Suppressor macrophage (primary cell): ENCODE measurements at places on chromosomes 5 and 9.
A peak's percentile ranks its signal among the peaks of the same experiment; 100 is the strongest.

GRCh38 chr5:31218978-31219377 lies 25.5 kb downstream of the CDH6 start:
- DNase-seq, result no peak

DNA sequence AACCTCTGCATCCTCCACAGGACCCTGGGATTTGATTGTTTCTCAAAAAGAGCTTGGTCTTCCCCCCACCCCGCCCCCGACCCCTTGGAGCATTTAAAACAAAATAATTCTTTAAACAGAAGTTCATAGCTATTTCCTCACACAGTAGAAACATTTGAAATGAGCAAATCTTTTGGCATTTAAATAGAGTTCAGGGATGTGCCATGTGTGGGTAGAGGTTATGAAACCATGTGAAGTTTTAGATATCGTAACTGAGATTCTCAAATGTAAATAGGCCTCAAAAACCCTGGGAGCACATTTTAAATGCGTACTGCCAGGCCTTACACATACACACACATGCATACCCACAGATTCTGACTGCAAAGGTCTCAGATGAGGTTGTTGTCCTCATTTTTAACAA lies 66.5 kb downstream of the EPB41L4B start:
- DNase-seq, result no peak

DNA sequence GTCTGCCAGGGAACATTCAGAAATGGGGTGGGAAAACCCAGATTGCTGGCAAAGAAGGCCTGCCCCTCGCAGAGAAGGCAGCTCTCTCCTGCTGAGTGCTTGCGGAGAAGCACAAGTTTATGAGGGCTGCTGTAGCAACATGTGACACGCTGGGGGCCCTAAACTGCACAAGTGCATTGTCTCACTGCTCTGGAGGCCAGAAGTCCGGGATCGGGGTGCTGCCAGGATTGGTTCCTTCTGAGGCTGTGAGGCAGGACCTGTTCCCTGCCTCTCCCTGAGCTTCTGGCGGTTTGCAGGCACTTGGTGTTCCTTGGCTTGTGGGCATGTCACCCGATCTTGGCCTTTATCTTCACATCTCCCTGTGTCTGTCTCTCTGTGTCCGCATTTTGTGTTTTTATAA lies 75.6 kb upstream of the NEURL1B start:
- no peak for DNase-seq

DNA sequence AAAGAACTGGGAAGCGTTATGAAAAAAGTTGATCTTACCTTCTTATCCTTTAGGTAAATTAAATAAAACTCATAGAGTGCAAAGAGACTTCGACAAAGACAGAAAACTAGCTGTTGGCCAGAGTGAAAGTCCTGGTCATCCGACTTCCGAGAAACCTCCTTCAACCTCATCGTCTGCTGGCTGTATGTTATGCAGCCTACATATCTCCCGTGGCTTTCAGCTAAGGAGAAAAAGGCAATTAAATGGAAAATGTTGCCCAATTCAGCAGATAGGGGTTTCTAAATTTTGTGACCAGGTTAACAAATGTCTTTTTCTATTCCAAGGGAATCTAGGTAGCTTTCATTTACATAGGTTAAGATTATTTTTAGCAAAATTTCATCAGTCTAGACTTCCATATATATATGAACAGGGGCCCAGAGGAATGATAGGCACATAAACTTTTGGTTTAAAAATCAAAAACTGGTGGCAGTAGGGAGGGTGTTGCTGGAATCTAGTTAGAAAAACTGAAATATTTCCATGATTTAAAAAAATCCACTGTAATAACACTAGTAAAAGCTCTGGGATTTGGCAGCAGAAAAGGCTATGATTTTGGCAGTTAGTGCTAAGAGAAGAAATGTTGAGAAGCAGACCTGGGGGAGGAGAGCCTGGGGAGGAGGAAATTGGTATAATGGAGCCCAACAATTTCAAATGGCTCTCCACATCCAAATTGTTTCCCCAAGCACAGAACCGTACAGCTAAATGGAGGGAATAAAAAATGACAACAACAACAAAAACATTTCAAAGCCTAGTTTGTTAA lies 32.1 kb downstream of the RAI14 start:
- no peak for DNase-seq

GRCh38 chr5:132561601-132562000 lies 4.8 kb downstream of the RAD50 start:
- no peak for DNase-seq

DNA sequence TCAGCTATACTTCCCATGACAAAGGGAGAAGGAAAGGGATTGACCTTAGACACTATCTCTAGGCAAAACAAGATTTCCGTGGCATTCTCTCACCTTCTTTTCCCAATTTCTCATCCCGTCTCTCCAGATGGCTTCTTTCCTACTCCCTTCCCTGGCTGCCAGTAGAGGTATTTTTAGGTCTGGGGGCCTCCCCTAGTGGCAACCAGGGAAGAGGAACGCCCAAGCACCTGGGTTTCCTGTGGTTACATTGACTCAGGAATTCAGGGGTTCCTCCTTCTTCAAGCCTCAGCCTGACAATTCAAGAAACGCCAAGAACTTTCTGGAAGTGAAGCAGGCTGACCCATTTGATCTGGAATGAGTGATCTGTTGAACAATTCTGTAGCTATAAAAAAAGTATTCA lies 111.5 kb upstream of the OSMR start:
- no peak for DNase-seq

GRCh38 chr9:94443032-94443722 lies 111.7 kb upstream of the PCAT7 start:
- no peak for DNase-seq

GRCh38 chr9:133372144-133372543 lies 3.7 kb downstream of the SURF4 start:
- DNase-seq, result no peak

GRCh38 chr5:169339869-169340268 lies 38.9 kb upstream of the SLIT3 start:
- DNase-seq, result no peak

DNA sequence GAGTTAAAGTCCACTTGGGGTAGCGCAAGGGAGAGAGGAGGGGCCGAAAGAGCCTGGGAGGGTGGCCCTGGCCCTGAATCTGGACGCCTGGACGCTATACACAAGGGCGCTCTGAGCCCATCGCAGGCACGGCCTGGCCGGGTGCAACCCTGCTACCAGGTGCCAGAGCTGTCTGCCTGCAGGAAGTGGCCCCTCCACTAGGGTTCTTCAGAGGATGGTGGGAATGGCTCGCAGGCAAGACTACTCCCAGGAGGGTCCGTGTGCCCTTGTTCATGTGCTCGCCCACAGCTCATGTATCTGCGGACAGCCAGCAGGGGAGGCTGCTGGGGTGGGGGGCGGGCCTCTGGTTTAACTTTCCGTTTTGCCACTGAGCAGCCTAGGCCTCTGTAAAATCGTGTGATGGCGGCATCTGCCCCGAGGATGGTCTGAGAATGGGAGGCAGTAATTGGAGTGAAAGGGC lies 1.4 kb upstream of the NKD2 start:
- peak; percentile 2 for DNase-seq

DNA sequence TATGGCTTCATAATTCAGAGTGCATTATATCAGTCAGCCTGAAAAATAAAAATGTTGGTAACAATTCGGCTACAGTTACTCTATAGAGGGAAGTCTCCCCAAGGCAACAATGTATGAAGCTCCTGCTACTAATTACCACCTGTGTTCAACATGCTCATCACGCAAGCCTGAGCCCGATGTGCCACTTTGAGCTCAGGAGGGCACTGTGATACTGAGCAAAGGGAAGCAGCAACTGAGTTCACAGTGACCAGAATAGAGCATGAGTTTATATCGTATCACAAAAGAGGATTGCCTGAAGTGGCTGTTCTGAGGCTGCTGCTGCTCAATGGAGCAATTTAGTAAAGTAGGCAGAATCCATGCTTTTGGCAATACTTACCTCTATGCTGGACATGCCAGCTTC lies 202.0 kb upstream of the HAPLN1 start:
- DNase-seq, result no peak

DNA sequence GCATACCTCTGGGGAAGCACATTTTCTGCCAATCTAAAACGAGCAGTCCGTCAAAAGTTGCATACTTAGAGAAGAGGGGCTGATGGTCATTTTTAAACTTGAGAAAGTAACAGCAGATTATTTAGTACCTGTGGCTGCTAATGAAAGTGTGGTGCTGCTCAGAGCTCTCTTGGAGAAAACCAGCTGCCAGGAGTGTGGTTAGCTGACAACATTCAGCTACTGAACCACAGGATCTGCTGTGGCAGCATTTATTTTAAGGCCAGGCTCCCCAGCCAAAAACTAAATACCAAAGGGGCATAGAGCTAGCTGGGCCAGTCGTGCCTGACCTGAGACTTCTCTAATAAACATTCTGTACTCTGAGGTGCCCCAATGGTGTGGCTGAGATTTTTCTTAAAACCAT lies 203.6 kb downstream of the EDIL3 start:
- DNase-seq, result no peak

GRCh38 chr9:135641047-135641446 lies 1.7 kb upstream of the GLT6D1 start:
- no peak for DNase-seq

DNA sequence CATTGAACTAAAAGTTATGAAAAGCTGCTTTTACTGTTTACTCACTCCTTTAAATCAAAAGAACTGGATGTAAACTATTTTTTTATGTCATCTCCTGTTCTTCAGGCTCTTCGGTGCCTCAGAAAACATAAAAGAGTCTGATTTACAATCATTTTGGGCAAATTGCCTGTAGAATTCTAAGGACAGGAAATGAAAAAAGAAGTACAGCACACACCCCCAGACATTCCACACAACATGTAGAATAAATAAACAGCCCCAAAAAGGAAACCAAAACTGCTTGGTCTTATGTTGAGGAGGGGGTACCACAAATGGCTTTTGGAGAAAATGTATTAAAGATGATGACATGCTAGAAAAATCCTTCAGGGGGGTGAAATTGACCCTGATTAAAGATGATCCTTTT lies 57.2 kb downstream of the ITGA1 start:
- DNase-seq, result no peak

DNA sequence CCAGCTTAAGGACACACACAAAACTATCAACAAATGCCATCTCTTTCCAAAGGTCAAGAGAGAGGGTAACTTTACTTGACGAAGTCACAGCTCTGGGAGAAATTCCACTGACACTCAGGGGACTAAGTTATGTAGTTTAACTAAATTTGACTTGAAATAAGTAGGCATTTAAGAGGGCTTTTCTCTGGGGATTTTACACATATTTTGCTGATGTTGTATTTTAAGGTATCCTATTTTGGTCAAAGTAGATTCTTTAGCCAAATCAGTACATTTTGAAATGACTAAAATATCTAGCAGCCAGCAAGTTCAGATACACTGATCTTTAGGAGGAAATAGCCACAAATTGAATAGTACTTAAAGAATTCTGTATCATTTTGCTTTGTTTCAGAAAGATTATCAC lies 652.0 kb downstream of the PDE4D start:
- DNase-seq, result no peak

DNA sequence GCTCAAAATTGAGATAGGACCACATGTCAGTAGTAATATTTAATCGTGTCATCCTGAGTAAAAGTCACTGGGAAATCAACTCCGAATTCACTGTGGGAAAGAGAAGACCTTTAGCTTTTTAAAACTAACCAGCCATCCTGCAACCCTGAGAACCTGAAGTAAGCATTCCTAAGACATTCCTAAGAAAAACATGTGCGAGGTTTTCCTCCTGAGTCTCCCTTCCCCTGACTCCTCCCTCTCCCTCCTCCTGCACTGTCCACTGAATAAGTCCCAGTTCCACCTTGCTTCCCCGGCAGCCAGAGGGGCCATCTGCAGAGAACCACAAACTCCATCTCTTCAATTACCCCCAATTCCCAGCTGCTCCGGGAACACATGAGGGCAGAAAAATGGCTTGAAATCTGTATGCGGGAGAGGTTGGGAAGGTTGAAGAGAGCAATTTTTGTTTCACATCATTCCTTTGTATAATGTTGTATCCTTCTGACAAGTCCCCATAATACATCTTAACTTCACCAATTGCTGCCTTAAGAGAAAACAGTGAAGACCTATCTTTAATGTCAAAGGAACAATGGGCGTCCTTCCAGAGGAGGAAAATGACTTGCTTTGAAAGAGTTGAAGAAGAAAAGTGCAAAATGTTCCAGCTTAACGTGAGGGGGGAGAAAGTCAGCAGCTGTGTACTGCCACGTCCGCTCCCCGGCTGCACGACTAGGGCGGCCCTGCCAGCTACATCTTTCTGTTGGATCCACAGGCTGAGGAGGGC lies 186.3 kb downstream of the ZNF462 start:
- no peak for DNase-seq

GRCh38 chr5:176884571-176884890 lies 14.6 kb downstream of the HK3 start:
- DNase-seq, result no peak

- DNase-seq, result no peak
These were observed 43.8 kb downstream of the GCNT1 start for GRCh38 chr9:76502746-76503145.

DNA sequence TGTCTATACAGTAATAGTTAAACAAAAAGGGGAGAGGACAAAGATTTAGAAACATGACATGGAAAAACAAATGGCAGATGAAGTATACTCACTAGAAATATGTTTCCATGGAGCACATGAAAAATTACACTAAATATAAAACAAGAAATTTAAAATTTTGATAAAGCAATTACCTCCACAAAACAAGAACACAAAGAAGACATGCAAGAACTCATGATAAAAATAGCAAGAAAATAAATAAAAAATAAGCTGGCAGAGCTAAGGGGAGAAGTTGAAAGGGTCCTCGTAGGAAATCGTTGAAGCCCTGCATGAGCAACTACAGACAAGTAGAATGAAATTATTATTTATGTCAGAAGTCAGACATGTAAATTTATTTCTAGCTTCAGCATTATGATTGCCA lies 22.6 kb upstream of the TMEM171 start:
- no peak for DNase-seq

GRCh38 chr9:33731625-33732024 lies 63.7 kb upstream of the PRSS3 start:
- DNase-seq, result no peak

DNA sequence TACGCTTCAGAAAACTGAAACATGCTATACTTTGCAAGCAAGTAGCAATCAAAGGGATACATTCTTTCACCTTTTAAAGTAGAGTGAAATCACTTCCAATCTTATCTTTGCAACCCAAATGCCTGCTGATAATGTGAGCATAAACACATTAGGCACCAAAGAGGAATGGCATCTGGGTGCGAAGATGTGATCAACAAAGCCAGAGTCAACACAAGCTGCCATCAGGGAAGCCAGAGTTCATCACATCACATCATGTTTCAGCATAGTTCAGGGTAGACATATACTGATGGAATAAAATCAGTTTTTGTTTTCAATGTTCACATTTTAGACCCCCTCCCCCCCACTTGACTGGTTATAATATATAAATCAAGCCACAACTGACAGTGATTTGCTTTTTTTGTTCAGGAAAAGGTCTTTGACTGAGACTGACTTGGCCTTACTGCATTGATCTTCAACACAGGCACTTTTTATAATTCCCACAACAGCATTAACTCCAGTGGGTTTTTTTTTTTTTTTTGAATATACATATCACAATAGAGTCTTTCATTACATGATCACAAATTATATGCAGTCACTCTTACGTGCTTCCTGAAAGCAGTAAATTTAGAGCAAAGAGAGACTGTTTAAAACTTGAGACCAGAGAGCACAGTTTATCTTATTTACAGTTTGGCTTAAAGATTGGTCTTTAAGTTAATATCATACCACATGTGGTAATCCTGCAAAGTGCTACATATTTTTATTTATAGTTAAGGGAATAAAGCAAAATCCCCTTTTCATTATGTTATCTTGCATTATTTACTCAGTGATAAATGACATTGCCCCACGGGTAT lies 20.3 kb downstream of the AOPEP start:
- DNase-seq, result no peak
